Skin of body (tissue), 3 donors: ENCODE measurements at places on chromosomes 16 and 17. TPM values are rescaled to one million over a fixed set of nuclear protein-coding genes. Genes with fewer than 3 reads are reported as not detected.

The SPIRE2 gene
- 3.6 TPM for total RNA-seq

The PAGR1 gene
- total RNA-seq, result 19.3 TPM

GRCh38 chr17:28887871-28888471, 9.6 kb downstream of the FLOT2 start:
- DNase-seq, result no peak

GRCh38 chr17:40516581-40517285, 15.3 kb upstream of the TNS4 start:
- DNase-seq, result no peak

DNA sequence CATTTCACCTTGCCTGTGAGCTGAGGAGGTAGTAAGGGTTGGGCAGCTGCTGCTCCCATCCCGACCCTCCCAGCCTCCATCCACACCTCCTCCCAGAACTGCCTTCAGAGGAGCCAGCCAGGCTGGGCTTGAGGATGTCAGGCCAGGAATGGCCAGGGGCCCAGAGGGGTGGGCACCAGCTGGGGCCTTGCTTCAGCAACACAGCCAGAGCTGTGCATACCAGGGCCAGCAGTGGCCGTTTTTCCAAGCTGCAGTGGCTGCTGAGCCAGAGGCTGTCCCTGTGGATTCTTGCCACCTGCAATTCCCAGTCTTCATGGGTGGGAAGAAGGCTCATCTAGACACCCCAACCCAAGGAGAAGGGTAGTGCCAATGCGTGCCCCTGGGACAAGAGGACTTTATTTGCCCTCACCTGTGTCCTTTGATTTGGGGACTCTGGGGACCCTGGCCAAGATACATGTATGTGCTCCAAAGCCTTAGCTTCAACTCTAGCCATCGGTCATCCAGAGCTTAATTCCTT, 153.4 kb upstream of the SDK2 start:
- DNase-seq, result no peak
